ENCODE measurements at places on chromosomes 2 and 18.
A peak's percentile ranks its signal among the peaks of the same experiment; 100 is the strongest.

- DNase-seq = no peak
Observed at GRCh38 chr2:1900732-1901131, 156.4 kb upstream of the PXDN start.

DNA sequence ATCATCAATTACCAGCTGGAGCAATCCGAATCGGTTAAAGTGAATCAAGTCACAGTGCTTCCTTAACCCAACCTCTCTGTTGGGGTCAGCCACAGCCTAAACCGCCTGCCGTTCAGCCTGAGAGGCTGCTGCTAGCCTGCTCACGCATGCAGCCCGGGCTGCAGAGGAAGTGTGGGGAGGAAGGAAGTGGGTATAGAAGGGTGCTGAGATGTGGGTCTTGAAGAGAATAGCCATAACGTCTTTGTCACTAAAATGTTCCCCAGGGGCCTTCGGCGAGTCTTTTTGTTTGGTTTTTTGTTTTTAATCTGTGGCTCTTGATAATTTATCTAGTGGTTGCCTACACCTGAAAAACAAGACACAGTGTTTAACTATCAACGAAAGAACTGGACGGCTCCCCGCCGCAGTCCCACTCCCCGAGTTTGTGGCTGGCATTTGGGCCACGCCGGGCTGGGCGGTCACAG, 496 bp upstream of the ITGA4 start:
- DNase-seq = peak; percentile 75

GRCh38 chr18:6219116-6219717, 195.5 kb downstream of the L3MBTL4 start:
- DNase-seq = no peak

GRCh38 chr2:75274936-75275335, 75.6 kb upstream of the TACR1 start:
- no peak for DNase-seq

DNA sequence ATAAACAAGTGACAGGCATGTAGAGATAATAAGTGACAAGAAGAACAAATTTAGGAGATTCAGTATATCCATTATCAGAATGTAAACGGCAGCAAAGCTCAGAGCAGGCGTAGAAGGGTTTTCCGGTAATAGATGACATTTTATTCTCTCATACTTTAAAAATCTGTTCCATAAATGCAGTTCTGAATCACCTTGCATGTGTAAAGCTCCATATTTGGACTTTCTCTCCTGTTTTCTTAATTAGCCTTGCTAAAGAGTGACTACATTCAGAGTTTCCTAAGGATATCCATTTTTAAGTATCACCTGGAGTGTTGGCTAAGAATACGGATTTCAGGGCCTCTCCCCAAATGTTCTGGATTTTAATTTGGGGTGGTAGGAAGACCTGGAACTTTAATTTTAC, 122.0 kb downstream of the SPP2 start:
- DNase-seq = no peak

- no peak for DNase-seq
Observed at GRCh38 chr2:109675666-109676345, 61.6 kb downstream of the SOWAHC start.

All from central memory CD8-positive, alpha-beta T cell (primary cell).